ENCODE measurements at places on chromosomes 3 and 15.

- DNase-seq: no peak
Measured at GRCh38 chr15:67840749-67841512, 1.1 kb upstream of the RNU6-1 start.

DNA sequence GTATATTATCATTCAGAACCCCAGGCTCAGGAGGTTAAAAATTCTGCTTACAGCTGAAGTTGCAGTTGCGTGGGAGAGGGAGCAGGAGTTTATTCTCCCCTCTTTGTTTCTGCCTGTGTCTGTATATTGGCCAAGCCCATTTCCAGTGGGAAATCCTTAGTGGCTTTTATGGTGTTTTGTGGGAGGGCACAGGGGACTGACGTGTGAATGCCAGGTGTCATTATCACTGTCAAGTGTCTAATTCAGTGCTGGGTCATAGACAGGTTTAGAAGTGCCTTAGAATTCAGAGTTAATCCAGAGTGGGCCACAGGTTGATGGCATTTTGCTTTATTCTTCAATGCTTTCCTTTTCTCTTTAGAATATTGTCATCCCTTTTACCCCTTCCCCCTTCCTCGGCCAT is 33.4 kb downstream of the SLCO3A1 start:
- DNase-seq: no peak

DNA sequence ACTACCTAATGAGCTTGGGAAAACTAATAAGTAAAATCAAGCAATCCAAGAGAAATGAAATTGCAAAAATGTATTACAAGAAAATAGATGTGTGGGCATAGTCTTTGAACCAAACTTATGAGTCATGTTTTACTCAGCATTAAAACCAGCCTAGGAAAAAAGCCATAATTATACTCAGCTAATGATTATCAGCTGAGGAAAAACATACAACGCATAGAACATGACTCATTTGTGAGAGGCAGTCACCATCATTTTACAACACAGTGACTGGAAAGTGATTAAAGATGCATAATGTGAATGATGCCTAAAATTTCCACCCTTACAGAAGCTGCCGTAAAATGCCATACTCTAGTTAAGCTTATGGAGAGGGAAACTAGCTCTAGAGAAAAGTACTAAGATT is 238.0 kb upstream of the EOMES start:
- DNase-seq: no peak

DNA sequence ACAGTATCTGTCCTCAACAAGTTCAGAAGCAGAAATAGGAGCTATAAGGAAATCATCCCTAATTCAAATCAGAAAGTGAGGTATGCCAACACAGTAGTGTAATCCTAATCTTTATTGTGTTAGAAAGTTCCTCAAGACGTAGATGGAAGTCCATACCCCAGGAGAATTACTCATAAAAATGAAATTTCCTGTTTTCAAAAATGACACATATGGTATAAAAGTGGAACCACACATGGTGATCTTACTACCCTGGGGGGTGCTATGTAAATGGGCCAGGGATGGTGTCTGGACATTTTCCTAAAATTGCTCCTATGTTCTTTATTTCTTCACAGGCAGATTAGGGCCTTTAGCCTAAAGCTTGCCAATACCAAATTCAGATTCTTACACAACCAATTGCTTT is 204.1 kb downstream of the ARRDC4 start:
- no peak for DNase-seq

DNA sequence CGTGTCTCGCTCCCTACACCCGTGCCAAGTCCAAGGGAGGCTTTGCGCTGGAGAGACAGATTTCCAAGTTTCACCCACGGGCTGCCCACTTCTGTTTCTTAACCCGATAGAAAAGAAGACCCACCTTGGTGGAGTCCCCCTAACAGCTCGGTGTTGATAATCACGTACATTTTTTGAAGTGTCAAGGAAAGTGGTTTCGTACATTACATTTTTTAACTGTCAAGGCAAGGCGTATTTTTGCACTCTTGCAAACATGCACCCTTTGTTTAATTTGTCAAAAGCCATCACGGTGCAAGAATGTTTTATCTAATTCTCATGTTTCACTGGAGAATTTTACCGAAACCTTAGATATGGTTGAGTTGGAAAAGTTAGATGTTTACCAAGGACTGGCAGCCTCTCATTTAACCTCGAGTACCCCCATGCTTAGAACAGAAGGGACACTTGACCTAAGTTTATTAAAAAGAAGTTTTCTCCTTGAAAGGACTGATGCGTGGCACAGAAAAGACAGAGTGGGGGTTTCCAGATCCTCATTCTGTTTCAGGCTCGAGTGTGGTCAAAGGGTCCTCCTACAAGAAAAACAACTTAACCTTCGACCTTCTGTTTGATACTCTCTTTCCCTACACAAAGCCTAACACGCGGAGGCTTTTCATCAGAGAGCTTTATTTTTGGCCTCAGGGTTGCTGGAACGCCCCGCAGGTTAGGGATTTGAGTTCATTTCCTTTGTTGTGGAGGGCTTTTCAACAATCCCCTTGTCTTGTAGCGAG is 882 bp downstream of the GXYLT2 start:
- no peak for DNase-seq

GRCh38 chr3:134650431-134651346 is at the start of gene KY:
TSS of gene KY (minus strand) at chr3:134651022. CDS start at chr3:134650960, 62 bp downstream.
- DNase-seq: peak; percentile 69

GRCh38 chr3:18127174-18127858 is 297.8 kb downstream of the SATB1 start:
- DNase-seq: no peak

DNA sequence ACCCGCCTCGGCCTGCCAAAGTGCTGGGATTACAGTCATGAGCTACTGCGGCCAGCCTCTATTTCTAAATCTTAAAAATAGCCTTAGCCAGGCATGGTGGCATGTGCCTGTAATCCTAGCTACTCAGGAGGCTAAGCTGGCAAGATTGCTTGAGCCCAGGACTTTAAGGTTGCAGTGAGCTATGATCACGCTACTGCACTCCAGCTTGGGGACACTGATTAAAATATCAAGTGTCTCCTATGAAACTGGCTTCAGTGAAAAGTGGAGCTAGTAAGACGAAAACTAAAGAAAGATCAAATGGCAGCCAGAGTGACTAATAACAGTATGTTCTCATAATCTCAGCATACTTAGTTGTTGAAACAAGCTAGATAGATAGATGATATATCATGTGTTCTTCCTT is 112.5 kb downstream of the STT3B start:
- no peak for DNase-seq

- DNase-seq: no peak
Measured at GRCh38 chr3:129060276-129061022, at the start of gene GP9. TSS of gene GP9 (plus strand) at chr3:129060779. CDS start at chr3:129061740, 961 bp downstream.

- DNase-seq: no peak
Measured at GRCh38 chr3:101325393-101326134, 5.2 kb upstream of the IMPG2 start.

DNA sequence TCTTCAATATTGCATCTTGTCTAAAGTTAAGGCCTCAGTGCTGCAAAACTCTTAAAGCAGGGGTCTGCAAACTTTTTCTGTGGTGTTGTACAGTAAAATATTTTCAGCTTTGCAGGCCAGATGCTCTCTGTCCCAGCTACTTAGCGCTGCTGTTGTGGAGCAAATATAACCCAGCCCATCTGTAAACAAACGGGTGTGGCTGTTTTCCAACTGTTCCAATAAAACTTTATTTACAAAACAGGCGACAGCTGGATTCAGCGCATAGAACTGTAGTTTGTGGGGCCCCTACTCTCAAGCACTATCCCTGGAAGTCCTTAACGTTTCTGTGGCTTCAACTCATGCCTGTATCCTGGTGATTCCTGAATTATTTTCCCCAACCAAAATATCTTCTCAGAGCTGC is 365.0 kb downstream of the FOXP1 start:
- DNase-seq: no peak

DNA sequence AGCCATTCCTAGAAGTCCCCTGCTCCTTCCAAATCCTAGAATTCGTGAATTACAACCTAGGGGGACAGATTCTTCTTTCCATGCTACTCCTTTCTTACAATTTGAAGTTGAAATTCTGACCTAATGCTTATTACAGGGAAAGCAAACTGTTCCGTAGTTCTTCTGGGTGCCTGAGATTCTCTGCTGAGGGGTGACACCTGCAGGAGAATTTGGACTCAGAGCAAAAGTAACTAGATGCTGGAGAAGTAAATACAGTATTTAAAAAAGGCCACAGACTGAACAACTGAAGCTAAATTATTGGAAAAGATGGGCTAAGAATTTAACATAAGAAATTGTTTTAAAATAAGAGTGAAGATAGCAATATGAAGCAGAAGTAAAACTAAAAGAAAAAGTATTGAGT is 37.9 kb downstream of the ACAD9 start:
- no peak for DNase-seq

DNA sequence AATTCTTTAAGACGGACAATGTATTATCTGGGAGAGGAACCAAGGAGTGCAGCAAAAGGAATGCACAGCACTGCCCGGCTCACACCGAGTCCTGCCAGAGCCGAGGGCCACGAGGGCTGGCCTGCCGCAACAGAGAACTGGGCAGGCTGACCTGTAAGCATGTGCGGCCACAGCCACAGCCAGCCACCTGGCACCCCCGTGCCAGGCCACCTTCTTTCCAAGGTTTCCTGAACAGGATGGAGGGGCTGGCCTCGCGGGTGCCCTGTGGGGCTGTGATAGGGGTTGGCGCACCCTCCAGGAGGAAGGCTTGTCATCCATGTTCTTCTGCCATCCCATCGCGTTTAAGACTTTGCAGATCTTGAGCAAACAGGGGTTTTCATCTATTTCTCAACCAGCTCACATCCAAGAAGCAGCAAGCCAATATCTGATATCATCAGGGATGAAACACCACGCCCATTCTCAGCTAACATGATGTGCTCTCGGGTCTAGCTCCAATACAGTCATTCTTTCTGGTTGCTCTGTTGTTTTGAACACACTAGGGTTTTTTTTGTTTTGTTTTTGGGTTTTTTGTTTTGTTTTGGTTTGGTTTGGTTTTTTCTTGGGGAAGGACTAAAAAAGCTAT is 10.2 kb downstream of the CA12 start:
- DNase-seq: no peak

DNA sequence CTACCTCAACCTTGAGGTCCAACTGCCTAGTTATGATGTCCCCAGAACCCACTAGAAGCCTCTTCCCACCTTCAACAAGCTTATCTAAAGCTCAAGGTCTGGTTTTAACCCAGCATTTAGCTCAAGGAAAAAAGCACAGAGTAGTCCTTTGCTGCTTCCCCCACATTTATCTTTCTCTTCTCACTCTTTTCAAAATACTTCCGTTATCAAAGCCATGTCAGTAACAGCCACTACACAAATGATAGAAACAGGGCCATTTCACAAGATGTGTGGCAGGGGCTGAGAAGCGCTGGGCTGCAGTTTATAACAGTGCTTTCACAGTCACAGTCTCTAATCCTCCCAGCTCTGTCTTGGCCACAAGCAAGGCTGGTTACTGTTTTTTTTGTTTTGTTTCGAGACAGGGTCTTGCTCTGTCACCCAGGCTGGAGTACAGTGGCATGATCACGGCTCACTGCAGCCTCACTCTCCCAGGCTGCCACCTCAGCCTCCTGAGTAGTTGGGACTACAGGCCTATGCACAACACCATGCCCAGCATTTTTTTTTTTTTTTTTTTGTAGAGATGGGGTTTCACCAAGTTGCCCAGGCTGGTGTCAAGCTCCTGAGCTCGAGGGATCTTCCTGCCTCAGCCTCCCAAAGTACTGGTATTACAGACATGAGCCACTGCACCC is 218.8 kb downstream of the OSBPL10 start:
- DNase-seq: no peak
